ENCODE measurements at places on chromosomes 4 and X.

DNA sequence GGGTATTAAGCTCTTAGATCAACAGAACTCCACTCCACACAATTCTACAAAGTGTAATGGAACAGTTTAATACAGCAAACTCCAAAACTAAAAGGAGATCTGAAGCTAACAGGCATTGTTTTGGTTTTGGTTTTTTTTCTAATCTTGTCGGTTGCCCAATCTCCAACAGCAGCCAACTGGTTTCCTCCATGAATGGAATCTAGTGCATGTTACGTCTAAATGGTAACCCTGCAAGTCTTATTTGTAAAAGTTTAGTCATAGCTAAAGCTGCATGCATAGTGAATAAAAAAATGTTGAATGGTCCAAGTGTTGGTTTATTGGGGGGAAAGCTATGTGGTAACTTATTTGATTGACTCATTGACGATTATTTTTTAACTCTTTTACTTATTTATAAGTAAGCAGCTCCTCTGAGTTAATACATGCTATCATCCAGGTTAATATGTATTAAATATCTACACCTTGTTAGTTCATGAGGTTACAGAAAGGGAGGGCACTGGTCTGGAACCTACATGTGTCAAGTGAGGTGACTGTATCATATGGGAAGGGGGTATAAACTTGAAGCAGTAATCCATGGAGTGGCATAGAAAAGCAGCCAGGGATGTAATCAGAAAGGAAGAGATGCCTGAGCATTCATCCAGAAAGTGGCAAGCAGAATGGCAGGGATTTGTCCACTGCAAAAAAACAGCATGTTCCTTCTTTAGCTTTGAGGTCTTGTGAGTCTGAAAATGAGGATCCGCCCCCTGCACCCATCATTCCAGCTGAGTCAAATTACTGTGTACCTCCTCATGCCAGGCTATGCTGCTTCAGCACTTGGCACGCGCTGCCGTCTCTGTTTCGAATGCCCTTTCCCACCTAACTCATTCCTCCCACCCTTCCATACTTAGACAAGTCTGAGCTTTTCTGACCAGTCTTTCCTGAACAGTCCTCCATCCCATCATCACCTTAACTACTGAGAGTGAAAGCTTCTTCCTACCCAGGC, 81.7 kb downstream of the PDGFC start:
- no peak overlapping the region for H3K27ac ChIP-seq
- no peaks in the 10 kb centered on the region for H3K36me3 ChIP-seq
- no peak for DNase-seq
- no peaks in the 10 kb centered on the region for H3K4me1 ChIP-seq
- no peaks in the 10 kb centered on the region for H3K27me3 ChIP-seq

DNA sequence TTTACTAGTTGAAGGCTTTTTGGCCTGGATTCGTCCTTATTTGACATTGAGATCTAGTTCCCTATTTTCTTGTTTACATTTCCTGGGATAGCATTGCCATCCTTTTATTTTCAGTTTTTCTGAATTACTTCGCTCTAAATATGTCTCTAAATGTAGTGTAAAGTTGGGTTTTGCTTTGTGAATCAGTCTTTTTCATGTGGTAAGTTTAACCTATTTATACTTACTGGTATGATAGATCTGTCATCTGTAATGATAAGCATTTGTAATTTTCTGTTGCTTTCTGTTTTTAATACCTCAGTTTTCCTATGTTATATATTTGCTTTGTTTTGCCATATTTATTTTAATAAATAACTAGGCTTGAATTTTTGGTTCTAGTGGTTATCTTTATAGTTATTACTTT, 6.7 kb downstream of the PDK3 start:
- no peaks in the 10 kb centered on the region for H3K36me3 ChIP-seq
- no peaks in the 10 kb centered on the region for H3K4me1 ChIP-seq
- no peak for DNase-seq
- H3K27me3 ChIP-seq: no peaks in the 10 kb centered on the region

- H3K4me3 ChIP-seq: no peak overlapping the region
Measured at GRCh38 chr4:152607178-152607577, 71.3 kb upstream of the FBXW7 start.

GRCh38 chr4:164540987-164541386, 212.9 kb upstream of the SMIM31 start:
- H3K36me3 ChIP-seq: peaks cover 2% of the 10 kb centered on the region
- no peaks in the 10 kb centered on the region for H3K27me3 ChIP-seq
- no peak overlapping the region for H3K27ac ChIP-seq
- DNase-seq: no peak
- H3K4me3 ChIP-seq: no peak overlapping the region

DNA sequence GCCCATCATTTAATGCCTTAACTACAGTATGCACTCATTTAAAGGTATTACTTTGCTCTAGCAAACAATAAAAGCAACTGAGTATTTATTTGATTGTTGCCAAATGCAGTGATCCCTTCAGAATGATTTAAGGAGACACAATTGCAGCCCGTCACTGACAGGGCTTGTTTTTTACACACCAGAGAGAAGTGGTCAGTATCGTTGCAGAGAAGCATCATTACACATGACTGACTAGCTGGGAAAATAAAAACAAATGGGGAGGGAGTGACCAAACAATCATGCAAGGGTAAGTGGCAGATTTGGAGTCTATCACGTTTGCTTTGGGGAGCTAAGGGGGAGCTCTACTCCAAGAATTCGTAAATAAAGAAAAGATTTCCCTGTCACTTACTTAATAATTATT, 1685.3 kb upstream of the TENM3 start:
- DNase-seq: no peak
- no peaks in the 10 kb centered on the region for H3K4me1 ChIP-seq
- H3K27me3 ChIP-seq: no peaks in the 10 kb centered on the region
- no peak overlapping the region for H3K27ac ChIP-seq
- no peaks in the 10 kb centered on the region for H3K36me3 ChIP-seq
- no peak overlapping the region for H3K4me3 ChIP-seq
